ENCODE measurements at places on chromosomes 11 and 22.

- DNase-seq: no peak
Measured at GRCh38 chr11:132286106-132286505, 915.7 kb downstream of the NTM start.

DNA sequence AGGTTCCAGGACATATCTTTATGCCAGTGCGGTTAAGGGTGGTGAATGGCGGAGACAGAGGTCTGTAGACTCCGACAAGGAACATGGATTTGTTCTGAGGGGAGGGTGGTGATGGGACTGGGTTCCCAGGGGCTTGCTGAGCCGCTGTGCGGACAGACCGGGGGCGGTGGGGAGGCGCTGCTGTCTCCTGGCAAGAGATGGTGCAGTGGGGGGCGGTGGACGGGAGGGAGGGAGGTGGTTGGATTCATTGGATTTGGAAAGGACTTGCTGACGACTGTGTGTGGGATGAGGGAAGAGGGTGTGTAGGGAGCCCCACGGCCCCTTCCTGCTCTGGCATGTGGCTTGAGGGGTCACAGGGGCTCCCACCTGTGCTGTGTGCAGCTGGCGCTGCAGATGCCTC lies 43.2 kb downstream of the FLRT1 start:
- no peak for DNase-seq

GRCh38 chr22:36197514-36198146 lies 4.0 kb downstream of the APOL4 start:
- DNase-seq: no peak

DNA sequence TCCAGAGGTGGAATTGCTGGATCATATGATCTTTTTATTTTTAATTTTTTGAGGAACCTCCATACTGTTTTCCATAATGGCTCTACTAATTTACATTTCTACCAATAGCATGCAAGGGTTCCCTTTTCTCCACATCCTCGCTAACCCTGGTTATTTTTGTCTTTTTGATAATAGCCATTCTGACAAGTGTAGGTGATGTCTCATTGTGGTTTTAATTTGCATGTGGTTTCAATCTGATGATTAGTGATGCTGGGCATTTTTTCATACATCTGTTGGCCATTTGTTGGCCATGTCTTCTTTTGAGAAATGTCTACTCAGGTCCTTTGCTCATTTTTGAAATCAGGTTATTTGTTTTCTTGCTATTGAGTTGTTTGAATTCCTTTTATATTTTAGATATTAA lies 15.4 kb upstream of the OR4D5 start:
- no peak for DNase-seq

- no peak for DNase-seq
Measured at GRCh38 chr11:14882196-14882595, 9.8 kb downstream of the CYP2R1 start.

DNA sequence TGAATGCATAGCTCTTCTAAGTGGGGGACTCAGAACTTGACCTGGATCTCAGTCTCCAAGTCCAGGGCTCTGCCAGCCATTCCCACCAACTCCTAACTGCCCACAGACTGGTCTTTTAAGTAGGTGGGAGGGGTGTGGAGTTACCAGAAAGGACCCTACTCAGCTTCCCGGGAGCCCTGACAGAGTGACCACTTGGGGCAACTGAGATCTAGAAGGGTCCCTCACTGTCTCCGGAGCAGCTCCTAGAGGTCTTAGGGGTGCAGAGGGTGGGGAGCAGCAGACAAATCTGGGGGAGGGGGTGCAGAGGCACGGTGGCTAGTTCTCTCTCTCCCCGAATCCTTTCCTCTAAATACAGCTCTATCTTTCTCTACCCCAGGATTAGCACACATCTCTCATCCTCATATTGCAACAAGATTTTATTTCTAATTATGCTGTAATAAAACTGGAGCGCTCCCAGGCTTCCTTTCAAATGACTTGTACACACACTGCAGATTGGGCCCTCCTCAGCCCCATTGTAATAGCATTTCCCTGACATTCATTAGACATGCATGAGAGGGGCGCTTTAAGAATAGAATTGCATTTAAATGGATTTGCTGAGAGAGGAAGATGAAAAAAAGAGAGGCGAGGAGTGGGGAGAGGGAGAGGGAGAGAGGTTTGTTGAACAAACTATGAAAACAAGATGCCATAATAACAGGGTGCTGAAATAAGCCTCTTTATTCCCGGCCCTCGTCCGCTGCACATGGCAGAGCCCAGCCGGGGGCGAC lies 219.0 kb downstream of the CEP164 start:
- DNase-seq: no peak

- DNase-seq: no peak
Measured at GRCh38 chr11:131817687-131818188, 447.3 kb downstream of the NTM start.

DNA sequence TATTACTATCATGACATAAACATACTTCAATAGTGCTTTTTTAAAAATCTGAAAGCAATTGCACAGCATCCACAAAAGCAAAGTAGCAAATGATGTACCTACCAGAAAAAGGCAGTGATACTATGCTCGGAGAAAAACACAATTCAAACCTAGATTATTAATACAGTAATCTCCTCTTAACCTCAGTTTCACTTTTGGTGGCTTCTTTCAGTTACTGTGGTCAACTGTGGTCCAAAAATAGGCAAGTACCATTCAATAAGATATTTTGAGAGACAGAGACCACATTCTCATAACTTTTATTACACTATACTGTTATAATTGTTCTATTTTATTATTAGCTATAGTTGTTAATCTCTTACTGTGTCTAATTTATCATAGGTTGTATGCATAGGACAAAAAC lies 20.8 kb downstream of the KCNA4 start:
- DNase-seq: no peak

DNA sequence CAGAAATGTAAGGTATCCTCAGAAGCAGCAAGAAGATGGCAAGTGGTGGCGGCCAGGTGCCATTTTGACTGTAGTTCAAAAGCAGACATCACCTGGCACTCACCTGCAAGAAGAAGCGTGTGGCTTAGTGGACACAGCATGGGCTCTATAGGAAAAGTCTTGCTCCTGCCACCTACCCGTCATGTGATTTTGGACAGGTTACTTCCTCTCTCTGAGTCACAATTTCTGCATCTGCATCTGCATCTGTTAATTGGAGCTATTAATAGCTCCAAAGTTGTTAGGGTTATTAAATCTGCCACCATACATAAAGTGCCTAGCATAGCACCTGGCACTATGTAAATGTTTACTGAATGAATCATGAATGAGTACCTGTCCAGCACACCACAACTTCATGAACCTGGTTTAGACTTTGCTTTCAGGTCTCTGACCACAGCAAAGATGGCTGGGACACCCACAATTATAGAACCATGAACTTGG lies 16.8 kb downstream of the RAB30 start:
- no peak for DNase-seq

DNA sequence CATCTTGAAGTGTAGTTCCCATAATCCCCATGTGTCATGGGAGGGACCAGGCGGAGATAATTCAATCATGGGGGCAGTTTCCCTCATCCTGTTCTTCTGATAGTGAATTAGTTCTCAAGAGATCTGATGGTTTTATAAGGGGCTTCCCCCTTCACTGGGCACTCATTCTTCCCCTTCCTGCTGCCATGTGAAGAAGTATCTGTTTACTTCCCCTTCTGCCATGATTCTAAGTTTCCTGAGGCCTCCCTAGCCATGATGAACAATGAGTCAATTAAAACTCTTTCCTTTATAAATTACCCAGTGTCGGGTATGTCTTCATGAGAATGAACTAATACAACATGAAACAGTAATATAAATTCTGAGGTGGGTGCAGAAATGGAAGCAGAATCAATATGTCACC lies 12.1 kb upstream of the SPTBN2 start:
- no peak for DNase-seq

GRCh38 chr22:30252411-30253204 lies 6.0 kb upstream of the LIF start:
- DNase-seq: no peak

GRCh38 chr11:85810521-85810870 lies 445 bp downstream of the SYTL2 start:
- DNase-seq: no peak

DNA sequence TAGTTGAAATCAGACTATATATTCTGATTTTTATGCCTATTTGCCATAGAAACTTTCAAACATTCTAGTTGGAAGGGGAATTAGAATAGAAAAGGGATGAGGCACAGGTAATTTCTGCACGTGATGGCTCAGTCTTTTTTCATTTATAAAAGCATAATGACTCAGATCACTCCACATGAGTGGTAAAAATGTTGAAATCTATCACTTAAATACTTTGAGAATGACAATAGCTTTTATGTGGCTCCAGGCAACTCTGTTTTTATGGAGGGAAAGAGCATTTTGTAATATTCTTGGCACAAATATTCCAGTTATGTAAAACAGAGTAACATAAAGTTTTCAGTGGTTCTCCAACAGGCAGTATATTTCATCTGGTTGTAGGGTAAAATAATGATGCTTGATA lies 5.9 kb upstream of the MMP3 start:
- no peak for DNase-seq

GRCh38 chr11:71930556-71931244 lies 1.9 kb downstream of the RNF121 start:
- no peak for DNase-seq

DNA sequence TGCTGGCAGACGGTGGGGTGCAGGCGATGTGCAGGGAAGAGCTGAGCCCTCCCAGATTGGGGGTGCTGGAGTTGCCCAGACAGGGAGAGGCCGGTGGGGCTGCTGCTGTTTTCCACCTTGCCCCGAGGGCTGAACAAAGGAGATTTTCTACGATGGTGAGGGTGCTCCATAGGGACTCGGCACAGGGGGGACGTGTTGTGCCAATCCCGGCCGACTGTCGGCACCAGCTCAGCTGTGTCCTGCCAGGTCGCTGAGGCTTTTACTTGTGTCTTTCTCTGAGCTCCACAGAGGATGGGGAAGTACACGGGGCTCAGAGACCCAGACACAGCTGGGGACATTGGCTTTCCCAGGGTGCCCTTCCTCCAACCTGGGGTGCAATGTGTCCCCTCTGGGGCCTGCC lies 816.8 kb downstream of the BRD1 start:
- no peak for DNase-seq

DNA sequence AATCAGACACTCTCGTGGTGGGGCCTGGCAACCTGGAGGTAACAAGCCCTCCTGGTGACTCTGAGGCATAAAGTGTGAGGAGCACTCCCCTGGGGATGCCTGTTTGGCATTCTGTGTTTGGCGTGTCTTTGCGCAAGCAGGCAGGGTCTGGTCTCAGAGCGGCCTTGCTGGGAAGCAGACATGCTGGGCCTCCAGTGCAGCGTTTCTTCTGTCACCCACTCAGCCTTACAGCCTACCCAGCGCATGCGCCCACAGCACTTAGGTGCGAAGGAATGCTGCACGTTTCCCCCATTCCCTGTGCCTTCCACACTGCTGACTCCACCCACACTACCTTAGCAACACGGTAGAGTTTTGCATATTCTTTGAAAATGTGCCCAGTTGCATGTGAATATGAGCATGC lies 7.4 kb upstream of the CXCR5 start:
- no peak for DNase-seq

DNA sequence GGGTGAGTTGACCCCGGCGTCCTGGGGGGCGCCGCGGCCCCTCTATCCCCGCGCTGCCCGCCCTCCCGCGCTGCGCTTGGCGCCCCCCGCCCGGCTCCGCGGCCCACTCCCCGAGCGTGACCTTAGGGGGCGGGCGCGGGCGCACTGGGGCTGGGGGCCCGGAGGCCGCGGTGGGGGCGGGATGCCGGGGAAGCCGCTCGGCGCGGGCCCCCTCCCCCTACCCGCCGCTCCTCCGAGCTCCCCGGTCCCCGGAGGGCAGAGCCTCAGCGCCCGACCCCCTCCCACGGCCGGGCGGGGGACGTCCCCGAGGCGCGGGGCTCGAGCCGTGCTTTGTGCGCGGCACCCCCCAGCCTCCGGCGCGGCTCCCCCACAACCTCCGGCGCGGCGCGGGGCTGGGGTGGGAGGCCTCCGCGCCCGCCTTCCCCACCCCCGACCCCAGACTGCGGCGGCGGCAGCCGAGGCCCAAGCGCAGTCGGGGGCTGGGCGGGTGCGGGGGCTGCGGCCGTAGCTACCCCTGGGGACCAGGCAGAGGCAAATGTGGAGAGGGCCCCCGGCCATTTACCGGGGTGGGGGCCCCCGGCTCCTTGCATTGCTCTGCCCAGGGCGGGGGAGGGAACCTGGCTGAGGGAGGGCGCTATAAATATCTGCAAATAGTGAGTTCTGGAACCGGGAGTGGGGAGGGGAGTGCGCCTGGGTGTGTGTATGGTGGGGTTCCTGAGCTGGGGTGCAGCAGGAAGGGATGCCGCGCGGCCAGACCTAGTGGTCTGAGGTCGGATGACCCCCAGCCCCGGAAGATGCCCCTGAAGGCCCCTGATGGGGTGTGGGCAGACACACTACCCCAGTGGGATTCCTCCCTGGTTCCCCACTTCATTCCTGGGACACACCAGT lies 988 bp downstream of the MGAT3 start:
- DNase-seq: no peak

DNA sequence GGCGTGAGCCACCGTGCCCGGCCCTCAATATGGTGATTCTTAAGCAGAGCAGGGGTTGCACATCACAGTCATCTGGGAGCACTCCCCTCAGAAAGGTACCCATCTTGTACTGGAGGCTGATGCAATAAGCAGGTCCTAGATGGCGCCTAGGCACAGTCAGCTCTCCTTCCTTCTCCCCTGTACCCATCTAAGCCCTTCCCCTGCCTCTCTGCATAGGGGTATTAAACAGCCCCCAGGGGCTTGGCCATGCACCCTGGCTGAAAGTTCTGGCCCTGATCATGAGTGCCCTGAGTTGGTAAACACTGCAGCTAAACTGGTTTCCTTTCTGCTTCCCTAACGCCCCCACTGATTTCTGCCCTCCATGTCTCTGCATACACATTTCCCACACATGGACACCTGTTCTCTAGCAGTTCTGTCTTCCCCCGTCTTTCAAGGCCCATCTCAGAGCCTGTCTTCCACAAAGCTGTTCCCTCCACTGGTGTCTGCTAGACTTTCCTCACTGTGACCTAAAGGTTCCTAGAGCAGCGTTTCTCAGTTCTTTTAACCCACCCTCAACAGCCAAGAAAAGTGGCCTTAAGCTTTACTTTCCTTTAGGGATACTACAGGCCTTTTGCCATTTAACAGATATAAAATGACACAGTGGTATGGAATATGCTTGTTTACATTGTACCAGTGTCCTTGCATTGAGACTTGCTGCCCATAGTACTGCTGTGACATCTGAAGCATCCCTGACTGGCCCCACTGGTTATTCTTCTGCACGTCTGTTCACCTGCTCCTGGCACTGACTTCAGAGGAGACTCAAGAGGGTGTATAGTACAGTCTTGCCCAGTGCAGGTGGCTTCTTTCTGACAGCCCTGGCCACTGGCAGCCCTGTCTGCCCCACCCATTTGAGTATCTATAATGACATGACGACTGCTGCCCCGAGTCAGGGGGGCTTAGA lies 15.6 kb downstream of the UBE2L3 start:
- no peak for DNase-seq

Measured in HuH-7.5 (cell line).